ENCODE measurements at places on chromosomes 2 and 18. TPM values are rescaled to one million over a fixed set of nuclear protein-coding genes. Genes with fewer than 3 reads are reported as not detected.

The OTOS gene
- 0.73 TPM for total RNA-seq

The SNED1 gene
- 22.3 TPM for total RNA-seq

The CD207 gene
- 0.08 TPM for total RNA-seq

The CROCC2 gene
- 0.15 TPM for total RNA-seq

- peaks cover 10% of the 10 kb centered on the region for H3K27me3 ChIP-seq
- H3K36me3 ChIP-seq: no peaks in the 10 kb centered on the region
- H3K4me3 ChIP-seq: no peak overlapping the region
- H3K27ac ChIP-seq: no peak overlapping the region
These were observed 228.4 kb upstream of the SLC39A10 start for GRCh38 chr2:195428673-195429072.

GRCh38 chr18:36638224-36638623 is 190.6 kb downstream of the TPGS2 start:
- H3K27ac ChIP-seq: no peak overlapping the region
- no peak for DNase-seq
- no peaks in the 10 kb centered on the region for H3K27me3 ChIP-seq
- no peak overlapping the region for H3K4me3 ChIP-seq
- H3K4me1 ChIP-seq: no peaks in the 10 kb centered on the region
